Activated CD4-positive, CD25-positive, alpha-beta regulatory T cell treated with anti-CD3 and anti-CD28 coated beads, Interleukin-2, amount 50 U/mL, for 16 hours (primary cell): ENCODE measurements at places on chromosomes 12 and 14.

GRCh38 chr12:70180130-70180529, 63.1 kb upstream of the CNOT2 start:
- no peak for DNase-seq

GRCh38 chr12:98294051-98294805, 221.2 kb upstream of the TMPO start:
- DNase-seq, result no peak

DNA sequence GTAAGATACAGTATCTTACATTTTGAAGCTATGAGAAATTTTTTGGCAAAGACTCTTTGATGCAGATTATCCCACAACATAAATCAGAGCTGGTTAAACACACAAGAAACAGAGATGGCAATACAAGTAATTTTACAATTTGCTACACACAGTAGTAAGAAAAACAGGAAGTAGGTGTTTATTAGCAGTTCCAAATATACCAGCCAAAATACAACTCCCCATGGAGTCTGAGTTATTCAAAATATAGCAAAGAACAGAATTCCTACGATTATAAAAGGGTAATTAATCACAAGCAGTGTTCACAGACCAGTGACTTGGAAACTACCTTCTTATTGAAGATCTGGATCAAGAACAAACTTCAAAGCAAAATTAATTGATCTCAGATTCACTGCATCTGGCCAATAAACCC, 83.9 kb downstream of the BMP4 start:
- DNase-seq, result no peak

GRCh38 chr12:106780010-106780631, 5.6 kb downstream of the RIC8B start:
- no peak for DNase-seq

DNA sequence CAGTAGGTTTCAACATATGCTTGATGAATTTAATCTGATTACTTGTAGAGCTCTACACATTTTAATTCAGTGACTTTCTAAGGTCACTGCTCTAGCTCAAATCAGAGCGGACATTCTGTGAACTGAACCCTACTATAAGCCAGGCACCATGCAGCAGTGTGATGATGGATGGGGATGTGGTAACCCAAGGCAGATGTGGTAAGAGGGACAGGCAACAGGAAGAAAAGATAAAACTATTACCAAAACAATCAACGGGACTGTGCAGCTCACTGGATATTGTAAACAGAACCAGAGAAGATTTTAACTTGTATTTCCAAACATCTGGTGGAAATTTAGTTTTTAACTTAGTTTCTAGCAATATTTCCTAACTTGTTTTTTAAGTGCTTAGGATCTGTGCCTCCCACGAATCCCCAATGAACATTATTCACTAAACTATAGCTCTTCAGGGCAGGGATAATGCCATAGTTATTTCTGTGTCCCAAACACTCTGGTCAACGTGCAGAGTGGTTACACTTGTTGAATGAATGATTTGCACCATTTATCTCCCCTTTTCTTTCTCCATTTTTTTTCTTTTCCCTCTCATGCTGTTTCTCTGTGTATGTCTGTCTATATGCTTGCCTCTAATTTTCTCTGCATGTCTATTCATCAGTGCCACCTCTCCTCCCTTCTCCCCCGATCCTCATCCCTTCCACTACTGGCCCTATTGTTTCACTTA, 3.0 kb downstream of the ERO1A start:
- DNase-seq, result no peak

- no peak for DNase-seq
Measured at GRCh38 chr12:108594-108993, 42.0 kb downstream of the IQSEC3 start.

DNA sequence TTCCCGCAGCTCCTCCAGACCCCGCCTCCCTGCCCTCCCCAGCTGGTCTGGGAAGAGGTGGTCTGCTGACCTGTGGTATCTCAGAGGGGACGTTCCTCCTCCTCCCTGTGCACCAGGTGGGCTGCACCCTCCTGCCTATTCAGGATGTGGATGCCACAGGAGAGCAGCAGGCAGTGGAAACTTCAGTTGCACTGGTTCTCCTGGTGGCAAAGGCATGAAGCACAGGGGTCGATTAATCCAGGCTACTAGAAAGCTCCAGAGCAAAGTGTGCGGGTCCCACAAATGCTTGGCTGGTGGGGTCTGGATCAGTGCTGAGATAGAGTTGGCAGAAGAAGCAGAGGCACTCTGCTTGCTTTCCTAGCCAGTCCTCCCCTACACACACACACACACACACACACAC, 197.0 kb downstream of the SLC41A2 start:
- DNase-seq, result no peak

DNA sequence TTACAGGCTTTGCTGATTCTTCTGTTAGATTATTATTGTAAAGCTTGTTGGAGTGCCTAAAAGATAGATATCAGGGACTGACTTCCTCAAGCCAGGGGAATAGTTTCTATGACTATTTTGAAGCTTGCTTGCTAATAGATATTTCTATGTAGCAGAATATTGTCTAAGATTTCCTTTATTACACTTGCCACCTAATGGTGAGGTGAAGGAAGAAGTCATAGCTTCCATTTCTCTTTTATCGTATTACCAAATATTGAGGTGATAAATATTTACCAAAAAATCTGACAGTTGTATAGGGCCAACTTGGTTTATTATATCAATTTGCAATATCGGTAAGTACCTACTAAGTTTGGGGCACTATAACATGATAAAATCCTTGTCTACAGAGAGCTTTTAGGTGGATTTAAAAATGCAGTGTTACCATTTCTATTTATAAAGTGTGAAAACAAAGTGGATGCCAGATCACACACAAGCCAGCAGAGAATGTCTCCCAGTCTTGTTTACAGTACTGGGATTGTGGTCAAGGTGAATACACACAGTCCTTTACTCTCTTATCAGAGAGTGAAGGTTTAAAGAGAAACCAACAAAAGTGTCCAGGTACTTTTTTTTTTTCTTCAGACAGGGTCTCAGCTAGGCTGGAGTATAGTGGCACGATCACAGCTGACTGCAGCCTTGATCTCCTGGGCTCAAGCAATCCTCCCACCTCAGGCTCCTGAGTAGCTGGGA, 137.9 kb downstream of the IGF1 start:
- DNase-seq, result no peak

- no peak for DNase-seq
Measured at GRCh38 chr14:22715186-22715812, 51.2 kb upstream of the OXA1L start.

- DNase-seq, result no peak
Measured at GRCh38 chr14:46582826-46583225, 68.8 kb downstream of the RPL10L start.

- no peak for DNase-seq
Measured at GRCh38 chr12:2844786-2845185, 10.0 kb upstream of the NRIP2 start.

- DNase-seq, result no peak
Measured at GRCh38 chr12:112525426-112525809, 106.7 kb downstream of the PTPN11 start.

GRCh38 chr12:9040484-9041186, 51.3 kb downstream of the KLRG1 start:
- no peak for DNase-seq

DNA sequence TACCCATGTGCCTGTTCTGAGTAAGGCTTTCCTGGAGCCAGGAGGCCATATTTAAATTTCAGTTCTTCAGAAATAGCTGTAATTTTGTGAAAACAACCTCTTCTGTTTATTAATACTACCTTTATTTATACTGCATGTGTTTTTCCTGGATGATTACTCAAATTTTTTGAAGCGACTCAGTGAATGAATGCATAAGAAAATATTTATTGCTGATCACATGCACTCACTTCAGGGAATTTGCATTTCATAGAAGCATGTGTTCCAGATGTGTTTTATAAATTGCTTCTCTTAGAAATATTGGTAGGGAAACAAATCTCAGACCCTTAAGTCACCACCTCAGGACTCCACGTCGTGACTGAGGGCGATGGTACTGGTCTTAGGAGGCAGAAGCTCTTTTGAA, 21.8 kb upstream of the DCN start:
- no peak for DNase-seq

DNA sequence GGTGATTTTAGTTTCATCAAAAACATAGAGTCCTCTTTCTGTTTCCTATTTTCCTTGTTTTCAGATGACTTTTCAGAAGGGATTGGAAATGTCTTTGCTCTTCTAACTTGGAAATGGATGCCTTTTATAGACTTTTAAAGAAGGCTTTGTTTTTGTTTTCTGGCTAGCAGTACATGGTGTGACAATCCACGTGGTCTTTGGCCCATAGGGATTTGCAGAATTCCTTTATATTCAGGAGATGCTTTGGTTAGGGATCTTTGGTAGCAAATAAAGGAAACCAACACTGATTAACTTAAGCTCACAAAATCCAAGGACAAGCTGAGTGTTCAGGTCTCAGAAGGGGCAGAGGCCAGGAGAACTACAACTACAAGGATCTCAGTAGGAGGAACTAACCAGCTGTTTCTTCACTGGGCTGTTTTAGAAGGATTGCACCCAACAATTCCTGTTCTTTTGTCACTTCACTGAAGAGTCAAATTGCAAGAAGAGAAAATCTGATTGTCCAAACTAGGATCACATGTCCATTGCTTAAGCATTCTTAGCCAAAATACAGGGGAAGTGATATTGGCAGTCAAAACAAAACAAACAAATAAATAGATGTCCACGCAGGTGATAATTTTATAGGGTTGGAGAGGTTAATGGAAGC, 58.6 kb upstream of the MANSC4 start:
- DNase-seq, result no peak

DNA sequence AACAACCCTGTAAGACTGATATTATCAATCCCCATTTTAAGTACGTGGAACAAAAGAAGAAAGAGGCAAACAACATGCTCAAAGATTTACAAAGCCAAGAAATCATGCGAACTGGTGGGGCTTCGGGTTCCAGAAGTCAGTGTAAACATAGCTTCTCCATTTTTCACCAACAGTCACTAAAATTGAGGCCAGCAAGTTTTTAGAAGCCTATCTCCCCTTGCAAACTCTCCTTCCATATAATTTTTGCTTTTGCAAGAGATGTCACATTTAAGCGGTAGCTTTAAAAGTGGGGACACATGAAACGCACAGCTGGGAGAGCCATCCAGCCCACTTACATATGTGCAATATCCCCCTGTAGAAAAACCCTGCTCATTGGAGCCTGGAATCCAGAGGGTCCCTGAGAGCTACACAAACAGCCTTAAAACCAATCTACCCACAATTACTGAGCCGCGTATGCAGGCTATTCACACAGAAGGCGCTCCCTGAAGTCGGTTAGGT, 797 bp downstream of the SLC11A2 start:
- no peak for DNase-seq

DNA sequence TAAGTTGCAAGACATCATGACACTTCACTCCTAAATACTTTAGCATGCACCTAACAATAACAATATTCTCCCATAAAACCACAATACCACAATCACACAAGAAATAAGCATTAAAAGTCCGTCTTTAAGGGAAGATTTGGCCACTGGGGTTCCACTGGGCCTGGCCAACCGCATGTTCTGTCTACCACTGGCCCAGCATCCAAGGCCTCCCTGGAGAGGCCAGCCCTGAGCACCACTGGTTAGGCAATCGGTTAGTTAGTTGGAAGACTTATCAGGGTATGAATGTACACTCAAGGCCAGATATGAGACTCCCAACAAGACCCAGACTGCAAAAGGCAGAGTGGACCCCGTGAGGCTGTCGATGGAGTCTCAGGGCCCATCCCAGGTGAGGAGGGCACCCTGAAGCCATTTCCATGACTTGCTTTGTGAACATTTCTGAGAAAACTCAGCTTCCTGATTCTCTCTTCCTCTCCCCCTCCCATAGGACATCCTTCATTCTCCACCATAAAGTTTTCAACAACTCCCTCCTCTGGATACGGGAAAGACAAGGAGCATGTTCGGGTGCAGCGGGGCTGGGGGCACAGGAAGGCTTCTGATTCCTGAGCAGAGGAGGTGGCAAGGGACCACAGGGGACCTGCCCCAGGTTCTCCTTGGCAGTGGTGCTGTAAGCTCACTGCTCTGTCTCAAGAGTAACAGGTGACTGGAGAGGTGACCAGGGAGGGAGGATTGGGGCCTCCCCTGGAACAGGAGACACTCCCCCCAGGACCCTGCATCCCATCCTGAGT, 5.9 kb downstream of the PXN start:
- DNase-seq, result no peak

DNA sequence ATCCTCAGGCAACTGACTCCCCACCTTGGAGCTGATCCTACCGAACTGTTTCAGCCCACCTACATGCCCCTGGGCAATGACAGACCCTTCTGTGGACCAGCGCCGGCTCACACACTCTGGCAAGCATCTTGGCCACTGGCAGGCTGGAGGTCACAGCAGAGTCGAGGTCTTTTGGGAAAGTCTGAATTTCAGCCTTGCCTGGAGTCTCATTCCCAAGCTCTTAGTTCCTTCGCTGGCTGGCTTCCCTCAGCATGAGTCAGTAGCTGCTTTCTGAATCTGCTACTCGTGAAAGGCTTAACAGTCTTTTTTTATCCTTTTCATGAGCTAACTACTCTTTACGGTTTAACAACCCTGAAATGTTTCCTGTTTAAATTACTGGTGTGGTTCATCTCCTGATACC, 44.5 kb downstream of the ASCL4 start:
- DNase-seq, result no peak

GRCh38 chr12:92973614-92974013, 44.5 kb upstream of the EEA1 start:
- DNase-seq, result no peak

DNA sequence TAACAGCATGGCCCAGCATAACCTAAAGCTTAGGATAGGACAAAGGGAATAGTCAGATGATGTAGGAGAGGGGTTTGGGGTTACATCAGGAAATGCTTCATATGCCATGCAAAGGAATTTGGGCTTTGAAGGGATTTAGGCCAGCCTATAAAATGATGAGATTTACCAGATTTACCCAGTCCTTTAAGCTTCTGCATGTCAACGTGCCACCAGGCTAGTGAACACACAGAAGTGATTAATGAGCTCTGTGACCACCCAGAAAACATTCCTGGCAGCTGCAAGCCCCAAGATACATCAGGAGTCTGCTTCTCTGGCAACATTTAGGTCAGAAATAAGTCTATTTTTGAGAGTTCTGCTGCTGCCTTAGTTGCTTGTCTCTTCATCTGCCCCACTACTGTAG, 118.3 kb downstream of the LRIG3 start:
- DNase-seq, result no peak

DNA sequence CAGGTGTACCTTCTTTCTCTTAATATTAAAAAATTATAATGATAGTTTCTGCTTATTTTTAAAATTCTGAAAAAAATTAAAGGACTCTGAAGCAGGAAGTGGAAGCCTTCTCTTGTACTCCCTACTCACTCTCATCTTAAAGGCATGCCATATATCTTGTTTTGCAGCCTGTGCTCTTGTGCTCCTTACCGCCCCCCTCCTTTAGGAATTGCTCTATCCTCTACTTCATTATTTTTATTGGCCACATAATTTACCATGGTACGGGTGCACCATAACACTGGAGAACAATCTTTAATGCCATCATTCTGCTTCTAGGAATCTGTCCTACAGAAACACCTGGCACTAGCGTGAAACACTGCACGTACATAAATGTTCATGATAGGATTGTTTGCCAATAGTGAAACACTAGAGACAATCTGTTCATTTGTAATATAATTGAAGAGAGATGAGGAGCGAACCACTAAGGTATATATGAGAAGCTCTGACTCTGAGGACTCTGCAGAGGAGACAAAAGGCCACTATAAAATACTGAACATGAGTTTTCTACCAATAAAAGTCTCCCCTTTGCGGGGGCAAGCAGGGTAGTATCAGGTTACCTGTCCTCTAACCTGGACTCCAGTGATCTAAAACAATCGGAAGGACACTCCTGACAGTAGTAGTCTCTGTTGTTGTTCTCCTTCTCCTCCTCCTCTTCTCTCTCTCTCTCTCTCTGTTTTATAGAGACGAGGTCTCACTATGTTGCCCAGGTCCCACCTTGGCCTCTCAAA, 6.3 kb upstream of the NYNRIN start:
- DNase-seq, result no peak
